ENCODE measurements at places on chromosomes 3 and 15.

GRCh38 chr3:129324855-129325254 is 46.2 kb downstream of the HMCES start:
- DNase-seq, result no peak

- no peak for DNase-seq
These were observed 140.9 kb downstream of the NTRK3 start for GRCh38 chr15:88115486-88116152.

DNA sequence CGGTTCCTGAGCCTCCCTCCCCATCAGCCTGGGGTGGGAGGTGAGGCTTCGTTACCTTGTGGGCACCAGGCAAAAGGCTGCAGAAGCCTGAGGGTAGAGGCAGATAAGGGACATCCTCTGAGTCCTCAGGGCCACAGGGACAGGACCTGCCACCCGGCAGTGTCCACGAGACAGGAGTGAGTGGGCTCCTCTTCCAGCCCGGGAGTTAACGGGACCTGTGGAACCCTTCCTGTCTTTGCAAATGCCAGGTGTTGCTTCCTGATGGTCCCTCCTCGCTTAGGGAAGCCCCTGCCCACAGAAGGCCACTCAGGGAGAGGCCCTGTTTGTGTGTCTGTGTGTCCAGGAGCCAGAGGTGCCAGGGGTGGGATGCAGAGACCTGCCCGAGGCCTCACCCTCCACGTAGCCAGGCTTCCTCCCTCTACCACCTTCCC is 111.1 kb upstream of the ALDH1A3 start:
- no peak for DNase-seq

- no peak for DNase-seq
These were observed 84.9 kb upstream of the UBE2E1 start for GRCh38 chr3:23720885-23721284.

GRCh38 chr3:31974471-31974870 is 6.6 kb downstream of the OSBPL10 start:
- DNase-seq, result no peak

DNA sequence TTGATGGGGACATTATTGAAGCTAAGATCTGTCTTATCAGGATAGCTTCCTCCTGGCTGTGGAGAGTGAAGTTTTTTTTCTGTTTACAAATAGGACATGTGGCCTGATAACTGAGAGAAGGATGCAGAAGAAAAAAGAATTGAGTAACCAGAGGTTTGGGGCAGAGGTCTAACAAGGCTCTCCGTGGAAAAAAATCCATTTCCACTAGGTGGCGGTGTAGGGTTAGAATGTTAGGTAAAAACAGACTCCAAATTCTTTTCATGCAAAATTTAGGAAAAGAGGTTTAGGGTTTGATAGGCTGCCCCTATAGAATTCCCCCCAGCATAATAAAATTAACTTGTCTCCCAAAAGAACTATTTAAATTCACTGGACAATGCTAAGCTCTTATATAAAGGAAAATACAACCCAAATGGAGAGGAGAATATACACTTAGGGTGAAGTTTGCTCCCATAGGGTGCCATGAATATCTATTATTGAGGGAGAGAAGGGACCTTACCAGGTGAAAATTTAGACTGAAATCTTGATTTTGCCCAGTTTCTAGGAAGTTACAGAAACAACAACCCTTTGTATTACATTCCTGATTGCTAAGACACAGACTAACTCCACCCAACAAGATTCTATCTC is 1560.4 kb downstream of the OTOL1 start:
- no peak for DNase-seq

GRCh38 chr15:84828086-84828908 is 11.1 kb downstream of the ALPK3 start:
- DNase-seq, result no peak

GRCh38 chr3:43076857-43077256 is 29.0 kb downstream of the POMGNT2 start:
- DNase-seq, result no peak

- no peak for DNase-seq
These were observed 31.2 kb downstream of the STRIT1 start for GRCh38 chr3:155262295-155262694.

- DNase-seq, result no peak
These were observed 333.1 kb upstream of the KCNMB2 start for GRCh38 chr3:178203165-178203564.

DNA sequence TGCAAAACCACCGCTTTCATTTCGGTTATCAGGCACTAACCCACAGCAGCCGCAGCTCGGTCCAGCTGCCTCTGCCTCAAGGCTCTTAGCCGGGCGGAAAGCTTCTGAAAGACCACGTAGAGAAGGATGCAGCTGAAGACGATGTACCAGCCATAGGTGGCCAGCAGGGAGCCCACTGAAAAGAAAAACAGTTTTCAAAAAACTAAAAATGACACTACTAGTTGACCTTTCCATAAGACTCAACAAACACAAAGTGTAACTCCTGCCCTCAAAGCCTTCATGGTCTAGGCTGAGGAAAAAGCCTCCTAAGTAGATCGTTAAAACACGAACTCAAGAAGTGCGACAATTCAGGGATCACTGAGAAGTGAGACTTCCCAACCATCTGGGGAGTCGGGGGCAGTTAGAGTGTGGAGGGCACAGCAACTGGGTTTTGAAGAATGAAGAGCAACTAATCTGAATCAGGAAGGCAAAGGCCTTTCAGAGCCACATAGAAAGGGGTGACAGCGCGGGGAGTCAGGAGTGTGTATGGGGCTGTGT is 716 bp downstream of the SELENOS start:
- no peak for DNase-seq

DNA sequence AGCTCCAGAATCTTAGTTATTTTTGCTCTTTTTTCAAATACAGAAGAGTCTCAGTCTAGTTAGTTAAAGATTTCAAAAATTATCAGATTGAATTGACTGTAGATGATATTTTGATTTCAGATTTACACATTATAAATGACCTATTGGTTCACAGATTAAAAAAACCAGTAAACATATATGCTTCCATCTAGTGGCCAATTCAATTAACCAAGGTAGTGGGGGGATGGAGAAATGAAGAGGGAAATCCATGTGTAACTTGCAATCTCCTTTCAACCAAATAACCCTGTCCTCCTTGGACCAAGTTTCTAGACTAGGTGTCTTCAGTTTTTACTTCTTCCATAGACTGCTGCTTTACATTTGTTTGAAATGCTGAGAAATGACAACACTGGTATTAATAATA is 789.8 kb downstream of the ROBO1 start:
- DNase-seq, result no peak

GRCh38 chr3:86867982-86868381 is 123.0 kb downstream of the VGLL3 start:
- no peak for DNase-seq

DNA sequence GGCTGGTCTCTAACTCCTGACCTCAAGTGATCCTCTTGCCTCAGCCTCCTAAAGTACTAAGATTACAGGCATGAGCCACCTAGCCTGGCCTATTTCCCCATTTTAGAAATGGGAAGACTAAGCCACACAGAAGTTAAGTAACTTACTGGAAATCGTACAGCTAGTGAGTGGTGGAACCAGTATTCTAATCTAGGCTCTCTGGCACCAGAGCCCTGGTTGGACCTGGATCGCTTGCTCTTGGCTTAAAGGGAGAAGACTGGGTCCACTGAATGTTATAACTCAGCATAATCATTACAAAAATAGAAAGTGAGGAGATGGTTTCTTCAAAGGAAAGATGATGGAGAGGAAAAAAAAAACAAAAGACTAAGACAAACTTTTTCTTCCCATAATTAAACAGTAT is 37.4 kb upstream of the CNTN3 start:
- DNase-seq, result no peak

DNA sequence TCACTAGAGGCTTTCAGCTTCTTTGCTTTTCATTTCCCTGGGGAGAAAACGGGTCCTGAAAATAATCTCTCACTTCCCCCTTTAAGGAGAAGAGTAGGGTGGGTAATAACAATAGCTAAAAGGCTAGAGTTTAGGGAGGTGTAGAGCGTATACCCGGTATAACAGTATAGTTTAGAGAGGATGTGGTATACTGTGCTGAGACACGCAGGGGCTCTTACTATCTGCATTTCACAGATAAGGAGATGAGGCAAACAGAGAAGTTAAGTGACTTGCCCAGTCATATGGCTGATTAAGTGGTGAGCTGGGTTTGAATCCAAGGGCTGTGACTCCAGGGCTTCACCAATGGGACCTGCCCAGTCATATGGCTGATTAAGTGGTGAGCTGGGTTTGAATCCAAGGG is 15.0 kb upstream of the KCNMB3 start:
- no peak for DNase-seq

DNA sequence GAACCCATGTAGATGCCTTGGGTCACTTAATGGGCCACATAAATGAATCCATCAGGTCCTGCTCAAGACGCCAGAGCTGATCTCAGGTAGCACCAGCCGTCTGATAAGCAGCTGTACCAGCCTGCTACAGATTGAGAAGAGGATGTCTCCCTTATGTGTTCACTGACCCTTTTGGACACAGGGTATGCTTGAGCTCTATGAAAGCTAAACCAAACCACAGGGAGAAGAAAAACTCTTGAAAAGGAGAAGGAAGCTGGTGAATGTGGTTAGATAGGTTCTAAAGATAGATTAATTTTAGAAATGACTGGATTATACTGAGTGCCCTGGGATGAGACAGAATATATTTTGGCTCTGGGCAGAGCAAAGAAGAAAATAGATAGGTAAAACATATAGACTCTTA is 187.5 kb downstream of the SPATA16 start:
- no peak for DNase-seq

- DNase-seq, result no peak
These were observed 140.7 kb upstream of the TMC3 start for GRCh38 chr15:81514725-81515124.

- no peak for DNase-seq
These were observed 14.7 kb downstream of the PAK2 start for GRCh38 chr3:196754091-196754981.

GRCh38 chr3:32956750-32957570 is 5.5 kb downstream of the CCR4 start:
- DNase-seq, result no peak

- no peak for DNase-seq
These were observed 170.9 kb upstream of the CADPS start for GRCh38 chr3:63046152-63046551.

GRCh38 chr15:70892912-70893560 is 410 bp downstream of the LRRC49 start:
- no peak for DNase-seq

GRCh38 chr3:40701016-40701588 is 176.3 kb downstream of the ZNF621 start:
- no peak for DNase-seq

- DNase-seq, result no peak
These were observed 2.6 kb downstream of the EHHADH start for GRCh38 chr3:185251272-185251671.

- DNase-seq, result no peak
These were observed 7.8 kb upstream of the WNT7A start for GRCh38 chr3:13887495-13888300.

GRCh38 chr3:38040401-38040800 is 1.4 kb downstream of the DLEC1 start:
- DNase-seq, result no peak

DNA sequence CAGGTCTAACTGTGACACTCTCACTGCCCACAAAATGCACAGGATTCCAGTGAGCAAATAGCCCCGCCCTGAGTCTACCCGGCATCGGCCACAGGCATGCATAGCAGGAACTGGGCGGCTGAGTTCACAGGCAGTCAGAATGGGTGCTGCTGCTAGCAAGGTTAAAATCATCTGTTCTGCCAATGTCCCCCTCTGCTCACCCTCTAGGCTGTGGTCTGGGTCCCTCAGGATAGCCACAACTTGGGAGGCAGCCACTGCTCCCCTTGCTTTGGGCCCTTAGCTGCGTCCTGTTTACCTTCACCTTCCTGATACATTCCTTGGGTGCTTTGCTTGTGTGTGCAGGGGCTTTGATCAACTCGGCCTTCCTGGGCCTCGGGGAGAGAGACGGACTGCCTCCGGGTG is 232.9 kb upstream of the RGMA start:
- no peak for DNase-seq

DNA sequence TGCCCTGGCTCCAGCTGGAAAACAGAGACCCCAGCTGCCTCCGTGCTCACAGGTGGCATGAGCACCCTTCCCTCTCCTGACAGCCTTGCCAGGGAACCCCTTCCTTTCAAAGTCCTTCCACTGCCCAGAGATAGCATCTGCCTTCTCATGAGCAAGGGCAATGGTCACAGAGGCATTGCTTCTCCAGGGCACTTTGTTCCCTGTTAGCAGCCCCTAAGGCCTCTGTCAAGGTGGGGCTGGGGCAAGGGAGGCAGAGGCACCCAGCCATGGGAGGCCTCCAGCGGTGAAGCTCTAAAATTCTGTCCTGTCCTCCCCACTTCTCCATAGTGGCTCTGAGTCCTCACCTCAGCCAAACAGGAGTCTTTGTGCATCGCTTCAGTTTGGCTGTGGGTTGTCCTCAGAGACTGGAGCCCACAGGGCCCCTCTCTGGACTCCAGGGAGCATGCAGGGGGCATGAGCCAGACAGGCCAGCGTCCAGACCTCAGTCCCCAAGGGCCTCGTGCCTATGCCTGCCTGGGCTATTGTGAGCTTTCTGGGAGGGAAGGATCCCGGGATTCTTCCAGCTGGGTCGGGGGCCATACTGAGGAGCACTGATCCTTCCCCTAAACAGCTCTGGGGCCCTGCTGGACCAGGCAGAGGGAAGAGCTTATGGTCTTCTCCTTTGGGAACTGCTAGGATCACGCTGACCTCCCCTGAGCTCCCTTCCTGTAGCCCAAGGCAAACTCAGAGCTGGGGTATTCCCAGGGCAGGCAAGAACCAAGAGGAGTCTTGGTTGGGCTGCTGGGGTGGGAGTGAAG is 106.6 kb downstream of the DNAJB8 start:
- DNase-seq, result no peak

GRCh38 chr3:126124896-126125295 is 41.0 kb upstream of the SLC41A3 start:
- DNase-seq, result no peak

- DNase-seq, result no peak
These were observed 104.6 kb upstream of the STRIT1 start for GRCh38 chr3:155398046-155398445.

GRCh38 chr3:102084006-102084405 is 234.7 kb downstream of the NFKBIZ start:
- DNase-seq, result no peak

- DNase-seq, result no peak
These were observed 4.6 kb downstream of the CAPN3 start for GRCh38 chr15:42363942-42364341.

GRCh38 chr3:119500265-119500664 is 1.9 kb downstream of the TIMMDC1 start:
- no peak for DNase-seq

GRCh38 chr3:13074006-13074375 is 762 bp upstream of the IQSEC1 start:
- DNase-seq, result no peak

DNA sequence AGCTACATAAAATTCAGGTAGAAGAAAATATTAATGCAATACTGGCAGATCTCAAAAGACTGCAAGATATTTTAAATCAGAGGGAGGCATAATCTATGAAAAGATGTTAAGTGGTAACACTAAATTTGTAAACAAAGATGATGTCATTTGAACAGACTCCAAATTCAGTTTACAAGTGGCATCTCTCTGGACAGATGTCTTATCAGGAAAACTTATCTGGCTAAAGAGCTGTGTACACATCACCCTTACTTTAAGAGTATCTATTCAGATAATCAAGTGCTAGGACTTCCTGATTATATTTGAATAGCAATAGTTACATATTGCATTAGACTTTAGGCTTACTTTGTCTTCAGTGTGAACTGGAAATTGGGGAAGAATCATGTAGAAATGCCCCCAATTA is 231.5 kb downstream of the WDR72 start:
- DNase-seq, result no peak
